Esophagus (tissue), 2 donors: ENCODE measurements at places on chromosomes 11 and 22. TPM values are rescaled to one million over a fixed set of nuclear protein-coding genes. Genes with fewer than 3 reads are reported as not detected.

SCGB1A1 gene
- polyA plus RNA-seq, result 5.5 TPM

SLC25A45 gene
- 2.4 TPM for polyA plus RNA-seq

TESMIN gene
- polyA plus RNA-seq, result 3.0 TPM

DLG2 gene
- 2.6 TPM for polyA plus RNA-seq

CYTH4 gene
- 4.1 TPM for polyA plus RNA-seq

PNPLA3 gene
- polyA plus RNA-seq, result 0.41 TPM

PAMR1 gene
- polyA plus RNA-seq, result 0.31 TPM
